ENCODE measurements at places on chromosomes 4 and X.

DNA sequence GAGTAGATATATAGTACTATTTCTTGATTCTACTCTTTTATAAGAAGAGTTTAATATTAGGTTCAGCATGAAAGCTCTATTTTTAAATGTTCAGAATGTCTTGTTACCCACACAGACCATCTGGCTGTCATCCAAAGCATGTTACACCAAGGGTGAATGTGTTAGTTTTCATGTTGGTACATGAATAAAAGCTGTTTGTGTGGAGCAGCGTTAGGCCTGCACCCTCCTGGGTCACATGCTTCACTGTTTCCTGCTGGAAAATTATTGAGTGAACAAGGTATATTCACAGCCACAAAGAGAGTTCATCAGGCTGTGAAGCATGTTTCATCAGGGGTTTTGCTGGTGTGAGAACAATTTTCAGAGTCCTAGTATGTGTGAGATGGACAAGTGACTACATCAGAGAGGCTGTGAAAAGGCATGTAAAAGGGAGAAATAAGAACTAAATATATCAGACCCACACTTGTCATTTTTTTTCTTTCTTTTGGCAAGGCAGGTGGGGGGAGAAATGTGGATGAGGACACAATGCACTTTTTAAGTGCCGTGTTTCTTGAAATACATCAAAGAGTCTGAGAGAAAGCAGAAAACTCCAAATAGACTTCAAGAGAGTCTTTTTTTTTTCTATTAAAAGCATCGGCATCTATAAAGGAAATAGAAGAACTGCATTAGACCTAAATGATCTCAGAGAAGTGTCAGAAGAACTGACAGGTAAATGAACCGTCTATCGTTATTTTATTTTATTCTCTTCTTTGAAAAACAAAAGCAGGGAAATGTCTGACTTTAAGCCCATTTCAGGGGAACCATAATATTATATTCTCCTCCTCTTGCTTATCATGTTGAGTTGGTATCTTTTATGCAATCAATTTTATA, 2429.7 kb downstream of the PCDH7 start:
- DNase-seq, result no peak

DNA sequence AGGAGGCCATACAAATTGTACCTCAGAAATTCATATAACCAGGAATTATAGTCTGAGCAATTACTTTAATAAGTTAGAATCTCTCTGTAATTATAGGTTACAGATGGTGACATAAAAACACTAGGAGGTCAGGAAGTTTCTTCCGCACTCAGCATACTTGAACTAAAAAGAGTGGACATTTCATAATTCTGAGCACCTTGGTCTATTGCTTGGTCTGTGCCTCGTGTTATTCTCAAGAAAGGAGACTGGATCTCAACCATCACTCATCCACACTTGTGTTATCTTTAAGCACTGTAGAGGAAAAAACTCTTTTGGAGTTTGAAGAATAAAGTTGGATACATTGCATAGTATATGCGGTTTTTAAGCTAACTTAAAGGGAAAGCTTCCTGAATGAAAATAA, 91.1 kb downstream of the SYNPO2 start:
- DNase-seq, result no peak

GRCh38 chrX:21948897-21949578, 8.5 kb downstream of the SMS start:
- no peak for DNase-seq

DNA sequence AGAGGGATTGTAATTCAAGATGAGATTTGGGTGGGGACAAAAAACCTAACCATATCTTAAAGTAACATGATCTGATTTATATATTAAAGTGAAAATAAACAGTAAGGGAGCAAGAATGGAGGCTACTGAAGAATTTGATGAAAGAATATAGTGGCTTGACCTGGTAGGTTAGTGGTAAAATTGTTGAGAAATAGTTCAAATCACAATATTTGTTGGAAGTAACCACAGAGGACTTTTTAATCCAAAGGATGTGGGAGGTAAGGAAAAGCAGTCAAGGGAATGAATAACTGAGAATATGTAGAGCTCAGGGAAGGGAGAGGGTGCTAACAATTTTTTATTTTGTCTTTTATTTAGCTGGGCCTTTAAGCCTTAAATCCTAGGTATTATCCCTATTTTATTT, 139.8 kb upstream of the HS3ST1 start:
- no peak for DNase-seq

DNA sequence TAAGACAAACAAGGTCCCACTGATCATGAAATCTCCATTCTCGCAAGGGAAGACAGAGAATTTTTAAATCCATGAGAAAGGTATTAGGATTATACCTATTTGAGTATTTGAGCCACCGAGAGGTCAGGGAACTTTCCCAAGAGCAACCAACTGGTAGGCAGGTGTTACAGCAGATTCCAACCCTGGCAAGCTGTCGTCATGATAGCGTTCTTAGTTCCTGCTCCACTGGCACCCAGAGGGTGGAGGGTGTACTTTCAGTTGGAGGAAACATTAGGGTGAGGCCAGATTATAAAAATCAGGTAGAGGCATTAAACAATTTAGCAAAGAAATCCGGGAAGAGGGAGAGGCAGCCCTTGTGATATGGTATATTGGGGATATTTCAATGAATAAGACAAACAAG, 23.3 kb downstream of the COQ2 start:
- no peak for DNase-seq

DNA sequence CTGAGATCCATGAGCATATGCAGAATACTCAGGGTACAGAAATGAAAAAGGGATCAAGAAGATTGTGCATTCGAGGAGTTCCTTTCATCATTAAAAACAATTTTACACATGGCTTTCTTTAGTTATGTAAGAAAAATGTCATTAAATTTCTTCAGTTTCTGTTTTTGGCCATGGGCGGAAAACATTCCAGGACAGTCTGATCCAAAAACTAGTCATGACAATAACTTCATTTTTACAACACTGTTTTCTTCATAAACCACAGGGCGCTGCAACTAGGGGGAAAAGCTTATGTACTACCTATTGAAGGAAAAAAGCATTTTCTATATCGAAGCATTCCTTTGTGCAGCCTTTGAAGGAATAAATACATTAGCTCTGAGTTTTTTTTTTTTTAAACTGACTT, 28.2 kb downstream of the IL13RA1 start:
- no peak for DNase-seq

GRCh38 chrX:16528620-16529019, 121.3 kb upstream of the S100G start:
- DNase-seq, result no peak

DNA sequence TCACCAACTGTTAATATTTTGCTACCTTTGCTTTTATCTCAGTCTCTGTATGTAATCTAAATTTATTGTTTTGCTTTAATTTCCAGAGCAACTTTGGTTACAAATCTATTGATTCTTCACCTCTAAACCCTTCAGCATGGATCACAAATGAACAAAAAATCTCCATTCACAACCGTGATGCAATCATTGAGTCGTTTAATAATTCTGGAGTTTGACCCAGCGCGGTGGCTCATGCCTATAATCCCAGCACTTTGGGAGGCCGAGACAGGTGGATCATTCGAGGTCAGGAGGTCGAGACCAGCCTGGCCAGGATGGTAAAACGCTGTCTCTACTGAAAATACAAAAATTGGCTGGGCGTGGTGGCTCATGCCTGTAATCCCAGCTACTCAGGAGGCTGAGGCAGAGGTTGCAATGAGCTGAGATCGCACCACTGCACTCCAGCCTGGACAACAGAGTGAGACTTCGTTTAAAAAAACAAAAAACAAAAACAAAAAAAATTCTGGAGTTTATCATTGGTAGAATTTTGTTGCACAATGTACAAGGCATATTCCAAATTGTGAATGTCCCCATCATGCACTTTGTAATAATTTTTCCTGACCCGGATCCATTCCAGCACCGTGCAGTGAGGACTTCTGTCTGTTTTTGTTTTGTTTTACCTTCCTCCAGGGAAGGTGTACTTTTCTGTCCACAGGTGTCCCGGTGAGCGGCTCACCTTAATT, 2.3 kb upstream of the IDUA start:
- DNase-seq, result no peak

GRCh38 chr4:155889031-155889793, 14.3 kb upstream of the TDO2 start:
- DNase-seq, result no peak

GRCh38 chrX:64202808-64203325, 2.6 kb downstream of the AMER1 start:
- no peak for DNase-seq

DNA sequence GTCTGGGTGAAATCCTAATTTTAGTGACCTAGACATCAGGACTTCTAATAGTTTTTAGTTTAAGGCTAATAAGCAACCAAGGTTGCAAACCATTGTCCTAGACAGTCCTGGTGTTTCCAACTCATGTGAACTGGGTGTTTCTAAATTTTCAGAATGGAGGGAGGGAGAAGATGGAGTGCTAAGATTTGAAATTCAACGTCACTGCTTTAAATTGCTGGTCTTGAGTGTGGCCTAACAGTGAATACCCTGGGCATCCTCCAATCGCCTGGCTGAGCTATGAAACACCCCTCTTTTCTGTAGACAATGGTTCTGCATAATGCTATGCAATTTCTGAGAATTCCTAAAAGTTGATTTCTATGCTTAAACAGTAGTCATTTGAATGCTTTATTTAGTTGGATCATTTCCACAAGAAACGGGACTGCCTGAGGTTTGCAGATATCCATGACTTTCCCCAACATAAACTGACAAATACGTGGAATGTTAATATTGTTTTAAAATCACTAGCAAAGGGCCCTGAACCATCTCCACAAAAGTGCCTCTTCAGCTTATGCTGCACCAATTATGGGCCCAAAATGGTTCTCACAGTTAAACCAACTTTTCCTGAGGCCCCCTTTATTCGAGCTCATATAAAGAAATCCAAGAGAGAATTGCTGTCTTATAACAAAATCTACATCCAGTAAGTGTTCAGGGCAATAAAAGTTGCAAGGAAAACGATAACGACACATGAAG, 1.1 kb downstream of the FBXL5 start:
- no peak for DNase-seq

DNA sequence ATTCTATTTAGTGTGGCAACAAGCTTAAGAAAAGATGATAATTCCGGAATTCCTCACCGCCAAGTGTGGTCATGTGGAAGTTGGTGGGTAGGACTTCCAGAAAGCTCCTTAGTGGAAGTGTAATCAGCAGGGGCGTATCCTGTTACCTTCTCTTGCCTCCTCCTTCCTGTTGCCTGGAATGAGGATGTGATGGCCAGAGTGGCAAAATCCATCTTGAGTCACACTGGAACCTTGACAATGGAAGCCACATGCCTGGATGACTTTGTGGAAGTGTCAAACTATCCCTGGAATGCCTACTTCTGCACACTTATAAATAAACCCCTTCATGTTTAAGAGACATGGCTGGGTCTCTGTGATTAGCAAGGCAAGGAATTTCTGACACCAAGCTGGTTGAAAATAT, 191.0 kb downstream of the PRDM5 start:
- DNase-seq, result no peak

DNA sequence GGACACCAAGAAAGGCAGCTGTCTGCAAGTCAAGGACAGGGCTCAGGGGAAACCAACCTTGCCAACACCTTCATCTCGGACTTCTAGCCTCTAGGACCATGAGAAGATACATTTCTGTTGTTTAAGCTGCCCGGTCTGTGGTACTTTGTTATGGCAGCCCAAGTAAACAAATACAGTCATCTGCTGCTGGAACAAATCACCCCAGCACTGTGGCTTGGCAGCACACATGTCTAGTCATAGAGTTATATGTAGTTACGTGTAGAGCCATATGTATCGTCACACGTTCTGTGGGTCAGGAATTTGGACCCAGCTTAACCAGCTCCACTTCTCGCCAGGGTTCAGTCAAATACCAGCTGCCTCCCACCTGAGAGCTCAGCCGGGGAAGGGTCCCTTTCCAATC, 2.5 kb downstream of the HTT-AS start:
- DNase-seq, result no peak

DNA sequence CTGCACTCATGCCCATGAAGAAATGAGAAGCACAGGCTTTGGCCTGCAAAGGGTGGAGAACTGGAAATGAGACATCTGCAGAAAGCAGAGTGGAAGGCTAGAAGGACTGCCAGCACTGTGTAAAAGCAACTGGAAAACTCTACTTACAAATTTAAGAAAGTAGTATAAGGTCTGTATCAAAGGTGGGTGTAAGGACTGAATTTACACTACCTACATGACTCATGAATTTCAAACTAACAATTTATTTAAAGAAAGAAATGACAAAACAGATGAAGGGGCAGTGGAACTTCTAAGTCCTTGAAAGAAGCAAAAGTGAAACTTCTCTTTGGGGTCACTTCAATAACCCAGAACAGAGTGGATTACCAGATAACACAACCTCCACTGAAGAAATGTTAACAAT, 71.2 kb downstream of the SLC10A7 start:
- no peak for DNase-seq

DNA sequence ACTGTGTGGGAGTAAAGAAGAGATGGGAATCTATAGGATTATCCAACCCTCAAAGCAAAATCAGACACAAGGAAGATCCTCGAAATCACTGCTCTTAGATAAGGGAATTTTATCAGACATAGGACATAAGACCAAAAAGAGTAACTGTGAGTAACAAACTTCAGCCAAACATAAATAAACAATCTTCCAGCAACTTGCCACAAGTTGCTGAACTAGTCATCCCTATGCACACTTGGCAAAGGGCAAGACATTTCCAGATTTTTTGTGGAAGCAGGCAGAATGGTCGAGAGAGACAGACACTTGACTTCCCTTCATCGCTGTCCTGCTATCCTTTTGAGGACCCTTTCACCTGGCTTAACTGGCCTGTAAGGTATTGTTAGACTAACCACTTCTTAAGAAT, 89.6 kb downstream of the KCNIP4 start:
- no peak for DNase-seq

DNA sequence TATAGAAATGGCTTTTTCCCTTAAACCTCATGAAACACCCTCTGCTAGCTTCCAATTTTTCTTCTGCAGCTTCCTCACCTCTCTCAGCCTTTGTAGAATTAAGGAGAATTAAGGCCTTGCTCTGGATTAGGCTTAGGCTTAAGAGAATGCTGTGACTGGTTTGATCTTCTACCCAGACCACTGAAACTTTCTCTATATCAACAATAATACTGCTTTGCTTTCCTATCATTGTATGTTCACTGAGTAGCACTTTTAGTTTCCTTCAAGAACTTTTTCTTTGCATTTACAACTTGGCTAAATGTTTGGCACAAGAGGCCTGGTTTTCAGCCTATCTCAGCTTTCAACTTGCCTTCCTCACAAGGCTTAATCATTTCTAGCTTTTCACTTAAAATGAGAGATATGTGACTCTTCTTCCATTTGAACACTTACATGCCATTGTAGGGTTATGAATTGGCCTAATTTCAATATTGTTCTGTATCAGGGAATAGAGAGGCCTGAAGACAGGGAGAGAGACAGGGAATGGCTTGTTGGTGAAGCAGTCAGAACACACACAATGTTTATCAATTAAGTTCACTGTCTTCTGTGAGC, 28.2 kb downstream of the TMEM154 start:
- DNase-seq, result no peak

GRCh38 chrX:70455366-70456202, 10.9 kb downstream of the DLG3 start:
- no peak for DNase-seq

- DNase-seq, result no peak
Measured at GRCh38 chrX:29066516-29066915, 479.3 kb downstream of the IL1RAPL1 start.

DNA sequence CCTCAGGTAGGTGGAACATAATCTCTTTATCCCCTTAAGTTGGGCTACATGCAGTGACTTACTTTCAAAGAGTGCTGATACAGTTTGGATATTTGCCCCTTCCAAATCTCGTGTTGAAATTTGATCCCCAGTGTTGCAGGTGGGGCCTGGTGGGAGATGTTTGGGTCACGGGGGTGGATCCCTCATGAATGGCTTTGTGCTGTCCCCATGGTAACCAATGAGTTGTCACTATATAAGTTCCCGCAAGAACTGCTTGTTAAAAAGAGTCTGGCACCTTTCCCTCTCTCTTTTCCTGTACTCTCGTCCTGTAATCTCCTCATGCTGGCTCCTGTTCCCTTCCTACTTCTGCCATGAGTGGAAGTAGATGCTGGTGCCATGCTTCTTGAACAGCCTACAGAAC, 71.3 kb downstream of the GLRA3 start:
- no peak for DNase-seq
